EH (cell line): ENCODE measurements at places on chromosomes 13 and 19.

DNA sequence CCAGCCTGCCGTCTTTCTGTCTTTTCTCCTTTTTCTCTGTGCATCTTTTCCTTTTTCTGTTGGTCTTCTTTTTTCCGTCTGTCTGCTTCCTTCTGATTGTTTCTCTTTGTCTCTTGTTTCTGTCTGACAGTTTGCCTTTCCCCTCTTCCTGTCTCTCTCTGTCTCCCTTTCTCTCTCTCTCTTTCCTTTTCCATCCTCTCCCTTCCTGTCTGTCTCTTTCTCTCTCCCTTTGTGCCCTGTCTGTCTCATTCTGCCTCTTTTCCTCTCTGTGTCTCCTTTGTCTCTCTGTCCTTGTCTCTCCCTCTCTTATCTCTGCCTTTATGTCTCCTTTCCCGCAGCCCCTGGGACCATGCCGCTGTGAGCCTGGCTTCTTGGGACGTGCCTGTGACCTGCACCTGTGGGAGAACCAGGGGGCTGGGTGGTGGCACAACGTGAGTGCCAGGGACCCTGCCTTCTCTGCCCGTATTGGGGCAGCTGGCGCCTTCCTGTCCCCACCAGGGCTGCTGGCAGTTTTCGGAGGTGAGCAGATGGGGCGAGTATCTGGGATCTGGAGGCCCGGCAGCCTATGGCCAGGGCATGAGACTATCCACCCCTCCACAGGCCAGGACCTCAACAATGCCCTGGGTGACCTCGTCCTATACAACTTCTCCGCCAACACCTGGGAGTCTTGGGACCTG, 9.4 kb downstream of the MEGF8 start:
- DNase-seq: no peak

- no peak for DNase-seq
Observed at GRCh38 chr13:105737688-105738087, 797.8 kb downstream of the EFNB2 start.

- DNase-seq: peak; percentile 71
Observed at GRCh38 chr13:31207661-31208552, 8.1 kb downstream of the B3GLCT start.

- no peak for DNase-seq
Observed at GRCh38 chr13:27988520-27988919, at the start of gene URAD. Gene URAD, minus strand, starts transcription at chr13:27988693. Its CDS starts 56 bp downstream, at chr13:27988637.

- DNase-seq: peak; percentile 39
Observed at GRCh38 chr19:55619286-55619685, 5.1 kb downstream of the ZNF784 start.
